ENCODE measurements at places on chromosomes 6 and 20.

DNA sequence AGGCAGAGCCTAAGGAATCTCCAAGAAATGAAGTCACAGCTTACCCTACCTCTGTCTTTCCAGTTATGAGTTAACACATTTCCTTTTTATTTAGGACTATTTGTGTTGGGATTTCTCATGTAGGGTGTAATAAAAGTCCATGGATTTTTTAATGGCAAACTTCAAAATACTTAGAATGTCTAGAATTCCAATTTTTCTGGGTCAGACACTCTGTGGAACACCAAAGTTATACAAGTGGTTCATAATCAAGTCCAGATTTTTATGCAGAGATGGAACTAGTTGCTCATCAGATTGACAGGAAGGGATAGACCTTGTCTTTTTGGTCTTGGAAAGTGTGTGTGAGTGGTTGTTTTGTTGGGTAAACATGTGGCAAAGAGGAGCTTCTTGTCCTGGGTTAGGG, 303.5 kb upstream of the RNF24 start:
- DNase-seq, result no peak

DNA sequence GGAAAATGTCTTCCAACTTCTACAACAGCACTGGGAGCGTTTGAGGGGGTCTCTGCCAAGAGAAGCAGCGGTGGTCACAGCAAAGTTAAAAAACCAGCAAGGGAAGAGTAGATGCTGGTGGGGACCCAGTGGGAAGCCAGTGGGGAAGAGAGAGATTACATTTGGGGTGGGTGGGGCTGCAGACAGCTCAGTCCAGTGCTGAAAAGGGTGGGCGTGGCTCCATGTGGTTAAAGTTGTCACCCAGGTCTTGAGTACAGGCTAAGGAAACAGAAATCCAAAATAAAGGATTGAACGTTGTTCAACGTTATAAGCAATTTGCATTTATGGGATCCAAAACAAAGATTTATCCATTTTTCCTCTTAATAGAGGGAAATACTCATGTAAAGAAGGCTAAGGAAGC, 106.3 kb upstream of the LY86 start:
- no peak for DNase-seq

DNA sequence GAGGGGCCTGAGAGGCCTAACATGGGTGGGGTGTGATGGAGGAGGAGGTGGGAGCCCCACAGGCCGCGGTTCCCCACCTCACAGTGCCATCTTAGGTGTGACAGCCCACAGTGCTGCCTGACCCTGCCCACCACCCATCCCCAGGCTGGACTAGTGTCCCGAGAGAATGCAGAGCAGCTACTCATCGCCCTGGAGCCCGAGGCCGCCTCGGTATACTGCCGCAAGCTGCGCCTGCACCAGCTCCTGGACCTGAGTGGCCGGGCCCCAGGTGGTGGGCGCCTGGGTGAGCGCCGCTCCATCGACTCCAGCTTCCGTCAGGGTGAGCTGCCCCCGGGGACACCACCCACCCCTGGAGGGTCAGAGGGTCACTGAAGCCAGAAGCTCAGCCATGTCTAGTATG, 15.6 kb downstream of the HSPA12B start:
- no peak for DNase-seq

GRCh38 chr6:48388044-48388443, 277.0 kb upstream of the PTCHD4 start:
- DNase-seq, result no peak

- no peak for DNase-seq
These were observed 9.7 kb upstream of the TENT5A start for GRCh38 chr6:81762132-81762531.

DNA sequence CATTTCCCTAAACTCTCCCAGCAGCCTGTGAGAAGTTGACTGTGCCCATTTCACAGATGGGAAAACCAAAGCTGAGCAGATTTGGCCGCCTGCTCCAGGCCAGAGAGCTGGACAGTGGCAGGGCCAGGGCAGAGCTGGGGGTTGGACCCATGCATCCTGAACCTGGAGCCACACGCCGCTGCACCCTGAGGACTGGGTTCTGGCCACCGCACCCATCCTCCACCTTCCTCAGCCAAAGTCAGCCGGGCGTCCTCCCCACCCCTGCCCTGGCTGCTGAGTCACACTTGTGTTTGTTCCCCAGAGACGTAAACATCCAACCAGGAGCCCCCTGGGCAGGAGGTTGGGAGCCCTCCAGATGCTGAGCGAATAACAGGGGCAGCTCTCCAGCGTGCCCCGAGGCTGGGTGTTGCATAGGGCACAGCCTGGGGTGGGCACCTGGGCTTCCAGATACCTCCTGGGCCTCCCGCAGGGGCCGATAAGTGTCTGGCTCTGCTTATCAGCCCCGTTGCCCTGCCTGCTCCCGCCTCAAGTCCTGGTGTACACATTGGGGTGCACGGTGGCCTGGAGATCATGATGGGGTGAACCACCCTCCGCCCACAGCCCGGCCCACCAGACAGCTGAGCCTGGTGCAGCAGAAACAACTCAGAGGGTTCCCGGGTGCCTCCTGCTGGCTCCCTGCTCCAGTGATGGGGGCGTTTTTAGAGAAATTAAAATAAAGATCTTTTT, 23.8 kb downstream of the RBM38 start:
- DNase-seq, result no peak

- DNase-seq, result peak; percentile 31
These were observed 654 bp downstream of the FAM8A1 start for GRCh38 chr6:17600527-17601385.

DNA sequence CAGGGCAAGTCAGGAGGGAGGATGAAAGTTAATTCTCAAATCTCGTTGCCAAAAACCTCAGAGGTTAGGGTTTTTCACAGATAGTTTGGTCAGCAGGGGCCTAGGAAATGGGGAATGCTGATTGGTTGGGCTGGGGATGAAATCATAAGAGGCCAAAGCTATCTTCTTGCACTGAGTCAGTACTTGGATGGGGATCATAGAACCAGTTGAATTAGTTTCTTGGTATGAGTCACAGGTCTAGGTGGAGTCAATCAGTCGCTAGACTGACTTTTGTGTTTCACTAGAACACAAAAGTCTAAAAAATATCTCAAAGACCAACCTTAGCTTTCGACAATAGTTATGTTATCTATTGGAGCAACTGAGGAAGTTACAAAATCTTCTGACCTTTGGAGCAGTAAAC, 368.5 kb downstream of the TBC1D32 start:
- DNase-seq, result no peak

GRCh38 chr6:128414943-128415342, 105.5 kb downstream of the PTPRK start:
- no peak for DNase-seq

Measured in activated T-helper 1 cell treated with anti-CD3 and anti-CD28 coated beads, Interleukin-2, amount 50 U/mL, for 16 hours (primary cell).